ENCODE measurements at places on chromosomes 5 and 9.

GRCh38 chr5:135151256-135151655 lies 117.2 kb upstream of the PITX1 start:
- no peak for DNase-seq

DNA sequence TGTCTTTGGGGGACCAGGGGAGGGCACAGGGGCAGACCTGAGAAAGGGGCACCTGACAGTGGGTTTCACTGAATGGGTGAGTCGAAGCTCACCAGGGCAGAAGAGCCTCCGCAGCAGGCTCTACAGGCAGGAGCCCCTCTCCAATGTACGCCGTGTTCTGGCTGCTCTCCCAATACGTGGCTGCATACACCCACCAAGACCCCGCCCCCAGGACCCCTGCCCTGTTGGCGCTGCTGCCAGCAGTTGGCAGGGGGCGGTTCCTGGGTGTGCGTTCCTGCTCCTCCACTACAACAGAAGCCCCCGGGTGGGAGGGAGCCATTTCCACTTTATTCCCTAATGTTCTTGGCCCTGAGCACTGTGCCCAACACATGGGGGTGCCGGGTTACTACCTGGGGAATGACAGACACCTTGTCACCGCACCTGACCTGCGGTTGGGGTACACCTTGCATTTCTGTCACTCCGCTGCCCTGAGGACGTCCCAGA lies 30.3 kb downstream of the SARDH start:
- DNase-seq = no peak

GRCh38 chr5:87951661-87952060 lies 317.0 kb downstream of the TMEM161B start:
- no peak for DNase-seq

- DNase-seq = no peak
Observed at GRCh38 chr9:82923912-82924605, 138.9 kb downstream of the RASEF start.

GRCh38 chr9:21830589-21830988 lies 28.2 kb downstream of the MTAP start:
- DNase-seq = no peak

- no peak for DNase-seq
Observed at GRCh38 chr9:112754578-112754977, 4.0 kb downstream of the SNX30 start.

GRCh38 chr5:172909931-172910502 lies 49.2 kb upstream of the RPL26L1 start:
- no peak for DNase-seq

GRCh38 chr9:95808011-95808410 lies 67.5 kb upstream of the ERCC6L2 start:
- no peak for DNase-seq

DNA sequence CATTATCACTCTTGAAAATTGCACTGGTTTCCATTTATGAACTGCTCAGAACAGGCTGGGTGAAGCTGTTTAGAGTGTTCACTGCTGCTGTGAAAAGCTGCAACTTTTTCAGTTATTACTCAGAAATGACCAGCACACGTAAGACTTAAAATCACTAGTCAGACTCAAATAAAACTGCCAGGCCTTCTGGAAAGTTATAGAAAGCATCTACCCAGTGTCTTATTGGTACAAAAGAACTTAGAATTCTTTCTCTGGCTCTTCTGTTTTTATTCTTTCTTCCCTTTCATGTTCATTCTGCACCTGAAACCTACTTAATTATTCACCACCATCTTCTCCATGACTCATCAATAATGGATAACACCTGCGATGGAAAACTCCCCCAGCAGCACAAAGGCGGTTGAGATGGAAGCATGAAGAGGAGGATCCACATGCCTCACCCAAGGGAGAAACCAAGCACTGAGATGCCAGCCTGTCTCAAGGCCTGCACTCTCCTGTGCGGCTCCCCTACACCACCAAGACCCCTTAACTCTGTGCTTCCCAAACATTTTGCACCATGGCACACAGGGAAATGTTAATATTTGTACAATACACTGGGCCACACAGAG lies 171.9 kb downstream of the ENTREP1 start:
- no peak for DNase-seq

- DNase-seq = no peak
Observed at GRCh38 chr9:14030375-14031059, 283.4 kb downstream of the NFIB start.
